ENCODE measurements at places on chromosomes 12 and 14.

DNA sequence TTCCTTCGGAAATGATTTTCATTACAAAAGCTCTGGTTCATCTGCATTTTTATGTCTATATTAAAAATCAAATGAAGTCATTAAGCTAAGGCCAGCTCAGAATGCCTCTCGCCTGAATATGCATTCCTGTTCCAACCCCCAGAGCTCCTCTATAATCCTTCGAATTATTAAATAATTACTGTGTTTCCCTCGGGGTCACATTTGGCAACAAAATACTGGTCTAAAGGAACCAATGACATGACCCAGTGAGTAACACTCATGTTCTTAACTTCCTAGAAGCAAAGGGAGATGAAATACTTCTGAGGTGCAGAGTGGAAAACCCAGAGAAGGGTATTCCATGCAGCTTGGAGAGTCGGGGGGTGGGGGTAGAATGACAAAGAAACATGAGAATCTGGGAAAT, 68.3 kb downstream of the FOXN3 start:
- DNase-seq: no peak

DNA sequence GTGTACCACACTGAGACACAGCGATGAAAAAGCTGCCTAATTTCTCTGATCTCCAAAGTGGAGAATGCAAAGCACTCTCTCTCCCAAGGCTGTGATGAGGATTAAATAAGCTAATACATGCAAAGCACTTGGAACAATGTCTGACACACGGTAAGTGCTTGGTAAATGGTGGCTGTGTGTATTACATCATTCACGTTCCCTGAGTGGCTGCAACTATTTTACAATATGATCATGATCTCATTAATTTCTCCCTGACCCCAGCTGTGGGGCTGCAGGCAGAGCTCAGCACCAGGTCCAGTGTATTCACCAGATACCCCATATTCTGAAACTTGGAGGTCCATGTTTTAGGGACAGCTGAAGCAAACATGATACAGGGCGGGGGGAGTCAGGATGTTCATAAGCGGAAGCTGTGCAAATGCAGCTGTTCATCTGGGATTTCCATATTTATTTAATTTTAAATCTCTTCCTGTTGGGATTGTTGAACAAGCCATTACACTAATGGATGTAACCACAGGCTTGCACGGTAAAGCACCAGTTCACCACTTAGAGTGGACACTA, 106.4 kb downstream of the CCDC60 start:
- no peak for DNase-seq

- DNase-seq: no peak
These were observed 1.1 kb upstream of the EXD2 start for GRCh38 chr14:69190191-69190590.

DNA sequence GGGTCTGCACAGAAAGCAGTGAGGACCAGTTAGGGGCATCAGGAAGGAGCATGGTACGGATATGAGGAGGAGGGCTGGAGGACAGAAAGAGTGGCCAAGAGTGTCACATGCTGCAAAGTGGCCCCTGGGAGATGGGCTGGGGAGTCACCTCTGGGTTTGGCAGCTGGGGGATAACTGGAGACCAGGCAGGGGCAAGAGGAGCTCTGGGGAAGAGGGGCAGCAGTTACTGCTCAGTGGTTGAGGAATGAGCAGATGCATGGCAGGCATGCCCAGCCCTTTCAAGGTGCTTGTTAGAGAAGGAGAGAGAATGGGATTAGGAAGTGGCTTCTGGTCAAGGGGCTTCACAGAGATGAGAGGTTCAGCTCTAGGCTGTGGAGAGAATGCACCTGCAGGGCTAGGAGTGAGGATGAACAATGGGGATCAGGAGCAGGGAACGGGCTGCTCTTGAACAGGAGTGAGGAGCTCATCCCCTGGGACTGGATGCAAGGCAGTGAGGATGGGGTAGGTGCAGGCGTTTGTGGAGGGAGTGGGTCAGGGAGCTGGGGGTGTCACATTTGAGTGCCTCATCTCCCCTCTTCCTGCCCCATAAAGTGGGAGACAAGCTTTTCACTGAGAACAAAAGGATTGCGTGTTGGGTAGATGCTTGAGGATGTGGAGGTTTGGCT, 127.5 kb downstream of the PAPOLA start:
- DNase-seq: no peak

- DNase-seq: no peak
These were observed 88.3 kb downstream of the RIN3 start for GRCh38 chr14:92601757-92602417.

- peak; percentile 25 for DNase-seq
These were observed 52.7 kb downstream of the FBXO34 start for GRCh38 chr14:55323910-55324309.

GRCh38 chr12:62654326-62655241, 188.0 kb downstream of the MON2 start:
- no peak for DNase-seq

All from hematopoietic multipotent progenitor cell treated with erythropoietin and hydrocortisone succinate and interleukin-3 and kit ligand, for 8 days (in vitro differentiated cells).